Dorsolateral prefrontal cortex (tissue), 122 donors: ENCODE measurements at places on chromosomes 13 and 19.
A peak's percentile ranks its signal among the peaks of the same experiment; 100 is the strongest.

- DNase-seq, result no peak
These were observed 12.1 kb downstream of the PRR22 start for GRCh38 chr19:5772416-5772815.

GRCh38 chr19:30159636-30160035 is 212.5 kb upstream of the ZNF536 start:
- DNase-seq, result no peak

GRCh38 chr13:23766283-23766682 is 122.9 kb downstream of the MIPEP start:
- no peak for DNase-seq

GRCh38 chr19:29645911-29646310 is 19.4 kb upstream of the PLEKHF1 start:
- DNase-seq, result no peak

GRCh38 chr13:100454876-100455275 is 133.7 kb downstream of the GGACT start:
- DNase-seq, result no peak

DNA sequence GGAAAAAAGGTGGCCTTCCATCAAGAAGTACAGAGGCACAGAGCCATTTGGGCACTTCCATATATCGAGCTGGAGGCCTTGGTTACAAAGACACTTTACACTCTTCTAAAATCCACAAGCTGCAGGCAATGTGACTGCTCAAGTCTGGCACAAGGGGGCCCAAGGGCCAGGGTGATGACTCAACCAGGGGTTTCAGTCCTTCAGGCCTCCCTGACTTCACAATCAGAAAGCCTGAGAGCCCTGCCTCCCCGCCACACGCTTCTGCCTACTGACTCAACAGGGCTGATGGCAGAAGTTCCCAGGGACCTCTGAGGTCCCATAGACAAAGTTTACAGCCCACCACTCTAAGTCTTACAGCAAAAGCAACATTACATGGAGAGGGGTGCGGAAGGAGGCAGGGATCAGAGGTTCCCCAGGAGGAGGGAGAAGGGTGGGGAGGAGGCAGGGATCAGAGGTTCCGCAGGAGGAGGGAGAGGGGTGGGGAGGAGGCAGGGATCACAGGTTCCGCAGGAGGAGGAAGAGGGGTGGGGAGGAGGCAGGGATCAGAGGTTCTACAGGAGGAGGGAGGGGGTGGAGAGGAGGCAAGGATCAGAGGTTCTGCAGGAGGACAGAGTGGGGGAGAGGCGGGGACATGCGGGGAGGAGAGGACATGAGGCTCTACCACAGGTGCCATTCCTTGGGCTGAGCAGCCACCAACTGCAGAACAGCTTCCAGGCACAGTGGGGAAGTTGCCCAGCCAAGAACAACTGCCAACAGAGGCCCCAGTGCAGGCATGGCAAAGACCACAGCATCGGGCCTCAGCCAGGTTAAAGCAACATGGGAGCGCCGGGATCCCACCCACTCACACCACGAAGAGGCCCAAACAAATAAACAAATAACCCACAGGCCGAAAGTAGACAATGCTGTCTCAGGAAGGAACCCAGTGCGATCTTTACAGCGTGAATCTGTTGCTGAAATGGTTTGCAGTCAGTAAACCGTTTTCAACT is 52.0 kb downstream of the SLC7A1 start:
- DNase-seq, result no peak

DNA sequence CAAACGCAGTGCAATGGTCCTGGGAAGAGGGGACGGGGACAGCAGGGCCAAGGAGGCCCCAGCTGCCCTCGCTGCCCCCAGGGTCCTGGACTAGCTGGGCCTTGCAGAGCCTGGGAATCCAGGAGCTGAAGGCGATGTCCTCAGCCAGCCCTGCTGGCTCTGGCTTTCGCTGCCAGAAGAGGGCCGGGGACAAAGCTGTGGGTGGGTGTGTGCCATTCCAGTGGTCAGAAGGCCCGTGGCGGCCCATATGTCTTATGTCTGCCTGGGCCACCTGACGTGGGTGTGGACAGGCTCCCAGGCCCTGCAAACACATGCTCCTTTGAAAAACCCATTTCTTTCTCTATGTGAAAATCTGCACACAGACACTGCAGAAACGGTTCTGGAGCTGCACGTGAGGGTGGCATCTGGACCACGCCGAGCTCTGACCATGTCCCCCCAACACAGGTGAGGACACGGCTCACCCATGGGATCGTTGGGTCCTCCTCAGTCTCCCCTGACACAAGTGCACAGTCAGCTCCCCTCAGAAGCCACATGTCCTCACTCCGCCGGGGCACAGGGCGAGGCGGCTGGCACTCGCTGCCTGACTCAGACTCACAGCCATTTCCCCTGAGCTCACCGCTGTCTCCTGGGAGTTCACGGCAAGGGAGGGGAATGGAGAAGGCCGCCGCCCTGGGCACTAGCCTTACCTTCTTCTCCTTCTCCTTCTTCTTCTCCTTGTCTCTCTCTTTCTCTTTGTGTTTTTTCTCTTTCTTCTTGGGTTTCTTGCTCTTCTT is 16.9 kb downstream of the IZUMO4 start:
- DNase-seq, result no peak

GRCh38 chr13:109834973-109835720 is 48.8 kb upstream of the IRS2 start:
- no peak for DNase-seq

DNA sequence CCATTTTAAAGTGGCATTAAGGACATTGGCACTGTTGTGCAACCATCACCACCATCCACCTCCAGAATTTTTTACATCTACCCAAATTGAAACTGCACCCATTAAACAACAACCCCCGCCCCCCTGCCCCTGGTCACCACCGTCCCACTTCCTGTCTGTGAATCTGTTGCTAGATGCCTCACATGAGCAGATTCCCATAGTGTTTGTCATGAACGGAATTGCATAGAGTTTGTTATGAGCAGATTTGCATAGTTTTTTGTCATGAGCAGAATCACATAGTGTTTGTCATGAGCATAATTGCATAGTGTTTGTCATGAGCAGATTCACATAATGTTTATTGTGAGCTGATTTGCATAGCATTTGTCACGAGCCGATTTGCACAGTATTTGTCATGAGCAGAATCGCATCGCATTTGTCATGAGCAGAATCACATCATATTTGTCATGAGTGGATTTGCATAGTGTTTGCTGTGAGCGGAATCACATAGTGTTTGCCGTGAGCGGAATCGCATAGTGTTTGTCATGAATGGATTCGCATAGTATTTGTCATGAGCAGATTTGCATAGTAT is 54.0 kb upstream of the GTF3A start:
- no peak for DNase-seq

- DNase-seq, result no peak
These were observed 1.7 kb downstream of the CLC start for GRCh38 chr19:39736088-39736487.

DNA sequence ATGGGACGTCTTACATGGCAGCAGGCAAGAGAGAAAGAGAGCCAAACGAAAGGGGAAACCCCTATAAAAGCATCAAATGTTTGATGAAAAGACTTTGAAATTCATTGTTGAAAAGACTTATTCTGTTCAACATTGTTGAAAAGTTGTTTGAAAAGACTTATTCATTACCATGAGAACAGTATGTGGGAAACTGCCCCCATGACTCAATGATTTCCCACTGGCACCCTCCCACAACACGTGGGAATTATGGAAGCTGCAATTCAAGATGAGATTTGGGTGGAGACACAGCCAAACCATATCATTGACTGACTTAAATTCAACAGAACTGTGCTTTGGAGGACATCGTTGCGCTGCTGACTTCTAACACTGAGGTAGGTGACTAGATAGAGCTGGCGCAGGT is 48.0 kb upstream of the RCBTB2 start:
- DNase-seq, result no peak

GRCh38 chr13:109427695-109428094 is 358.7 kb downstream of the IRS2 start:
- no peak for DNase-seq

DNA sequence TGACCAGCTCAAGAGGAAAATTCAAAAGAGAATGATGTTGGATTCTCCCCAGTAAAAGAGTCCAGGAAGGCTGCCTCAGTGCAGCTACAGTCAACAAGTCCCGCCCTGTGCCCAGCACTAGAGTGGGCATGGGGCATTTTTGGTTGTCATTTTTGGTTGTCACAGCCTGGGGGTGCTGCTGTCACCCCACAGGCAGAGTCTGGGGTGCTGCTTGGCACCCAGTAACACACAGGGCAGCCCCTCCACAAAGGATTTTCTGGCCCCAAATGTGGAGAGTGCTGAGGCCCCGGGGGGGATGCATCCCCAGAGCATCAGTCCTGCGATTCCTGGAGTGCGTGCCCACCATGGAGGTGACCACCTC is 28.2 kb upstream of the TMEM255B start:
- DNase-seq, result no peak

DNA sequence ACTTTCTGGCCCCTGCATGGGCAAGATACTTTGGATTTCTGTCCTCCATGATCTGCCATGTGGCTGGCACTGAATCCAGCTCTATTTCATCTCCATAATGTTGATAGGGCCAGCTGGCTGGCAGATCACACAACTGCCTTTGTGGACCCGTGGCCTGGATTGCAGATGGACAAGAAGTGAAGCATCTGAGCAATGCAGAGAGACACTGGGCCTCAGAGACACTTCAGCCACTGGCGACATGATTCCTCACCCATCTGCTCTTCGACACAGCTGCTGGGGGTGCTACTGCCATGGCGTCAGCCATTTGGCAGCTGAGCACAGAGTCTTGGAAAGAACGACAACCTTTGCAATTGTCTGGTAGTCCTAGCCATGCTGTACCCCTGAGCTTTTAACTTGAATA is 79.5 kb upstream of the MYO16 start:
- DNase-seq, result no peak

- DNase-seq, result no peak
These were observed 59.9 kb downstream of the ABCC4 start for GRCh38 chr13:95241321-95241720.

DNA sequence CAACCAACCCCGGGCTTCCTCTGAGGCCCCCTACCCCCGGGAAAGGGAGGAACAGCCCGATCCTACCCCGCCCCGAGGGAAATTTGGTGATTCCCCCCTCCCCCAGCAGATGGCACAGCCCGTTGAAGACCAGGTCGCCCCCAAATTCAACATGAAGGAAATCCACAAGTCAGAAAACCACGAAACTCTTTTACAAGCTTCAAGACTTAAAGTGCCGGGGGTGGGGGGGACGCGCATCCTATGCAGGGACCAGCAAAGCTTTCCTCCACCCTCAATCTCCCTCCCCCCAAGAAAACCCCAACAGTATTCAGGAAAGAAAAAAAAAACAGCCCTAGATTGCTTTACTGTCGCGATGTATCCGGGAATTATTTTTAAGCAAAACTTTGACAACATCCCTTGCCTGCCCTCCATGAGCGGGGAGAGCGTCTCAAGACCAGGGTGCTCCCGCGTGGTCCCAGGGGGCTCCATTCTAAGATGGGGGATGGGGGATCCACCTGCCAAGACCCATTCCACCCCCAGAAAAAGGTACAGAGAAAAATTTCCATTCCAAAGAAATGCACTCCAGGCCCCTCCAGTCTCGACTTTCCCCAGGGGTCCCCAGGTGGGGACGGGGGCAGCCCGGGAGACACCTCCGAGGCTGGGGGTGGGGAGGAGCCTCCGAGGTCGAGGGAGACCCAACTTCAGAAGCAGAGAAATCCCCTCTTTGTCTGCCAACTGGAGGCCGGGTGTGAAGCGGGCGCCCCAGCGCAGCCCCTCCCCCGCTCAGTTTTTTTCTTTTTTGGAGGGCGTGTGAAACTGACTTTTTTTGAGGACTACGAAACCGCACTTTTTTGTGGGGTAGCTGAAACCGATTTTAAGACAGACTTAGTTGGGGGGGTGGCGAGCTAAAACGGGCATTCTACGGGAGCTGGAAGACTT is 1.5 kb downstream of the TCF3 start:
- DNase-seq, result no peak

GRCh38 chr19:49347835-49348234 is 12.6 kb downstream of the CD37 start:
- no peak for DNase-seq

GRCh38 chr19:289651-290371 is 1.4 kb downstream of the PLPP2 start:
- DNase-seq, result no peak

- DNase-seq, result no peak
These were observed 11.4 kb upstream of the STARD13 start for GRCh38 chr13:33296793-33297425.

- DNase-seq, result peak; percentile 45
These were observed 14.2 kb downstream of the CRTC1 start for GRCh38 chr19:18697680-18698079.

DNA sequence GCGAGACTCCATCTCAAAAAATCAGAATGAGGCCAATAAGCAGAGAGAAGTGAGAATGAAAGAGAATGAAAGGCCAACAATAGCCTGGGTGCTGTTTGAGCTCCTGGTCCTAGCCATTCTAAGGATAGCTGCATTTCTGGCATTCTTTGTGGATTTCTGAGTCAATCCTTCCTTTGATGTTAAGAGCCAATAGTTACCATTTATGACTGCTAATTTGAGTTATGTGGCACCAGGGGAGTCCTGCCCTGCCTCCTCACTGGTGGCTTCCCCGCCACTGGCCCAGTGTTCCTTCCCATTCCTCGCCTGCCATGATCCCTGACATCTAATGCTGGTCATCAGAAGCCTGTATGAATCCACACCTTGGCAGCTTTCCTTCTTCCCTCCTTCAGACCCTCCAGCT is 991.2 kb downstream of the UQCRFS1 start:
- no peak for DNase-seq

GRCh38 chr19:19399733-19400433 is 5.6 kb upstream of the GATAD2A start:
- DNase-seq, result no peak

DNA sequence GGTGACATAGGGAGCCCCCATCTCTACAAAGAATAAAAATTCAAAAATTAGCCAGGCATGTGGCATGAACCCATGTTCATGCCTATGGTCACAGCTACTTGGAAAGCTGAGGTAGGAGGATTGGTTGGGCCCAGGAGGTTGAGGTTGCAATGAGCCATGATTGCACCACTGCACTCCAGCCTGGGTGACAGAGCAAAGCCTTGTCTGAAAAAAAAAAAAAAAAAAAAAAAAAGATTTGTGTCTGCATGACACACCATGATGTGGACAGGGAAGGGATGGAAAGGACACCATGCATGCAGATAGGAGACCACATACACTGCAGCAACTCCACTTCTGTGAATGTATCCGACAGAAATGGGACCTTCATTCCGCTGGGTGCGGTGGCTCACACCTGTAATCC is 34.0 kb upstream of the HOMER3 start:
- DNase-seq, result no peak

DNA sequence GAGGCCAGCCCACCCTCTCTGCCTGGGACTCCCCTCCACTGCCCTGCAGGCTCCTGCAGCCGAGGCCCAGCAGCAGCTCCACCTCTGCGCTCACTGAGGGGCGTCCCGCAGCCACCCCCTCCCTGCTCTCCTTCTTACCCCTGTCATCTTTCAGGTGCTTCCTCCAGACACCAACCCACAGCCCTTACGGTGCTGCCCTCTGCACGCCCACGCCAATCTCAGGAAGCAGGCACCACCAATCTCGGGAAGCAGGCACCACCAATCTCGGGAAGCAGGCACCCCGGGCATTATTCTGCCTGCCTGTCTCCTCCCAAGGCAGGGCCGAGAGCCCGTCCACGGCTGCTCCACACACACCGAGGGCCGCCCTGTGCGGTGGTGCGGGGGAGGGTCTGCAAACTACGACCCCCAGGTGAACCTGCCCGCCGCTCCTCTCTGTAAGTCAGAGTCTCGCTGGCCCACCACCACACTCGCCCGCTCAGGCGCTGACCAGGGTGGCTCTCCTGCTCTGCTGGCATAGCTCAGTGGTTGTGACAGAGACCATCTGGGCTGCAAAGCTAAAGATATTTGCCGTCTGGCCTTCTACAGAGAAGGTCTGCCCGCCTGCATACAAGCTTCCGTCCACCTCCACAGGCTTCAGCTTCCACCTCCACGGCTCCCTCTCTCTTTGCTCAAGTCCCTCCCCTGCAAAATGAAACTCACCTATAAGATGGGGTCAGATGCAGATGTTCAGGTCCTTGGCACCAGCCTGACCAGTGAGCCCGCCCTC is 2.9 kb downstream of the LSM7 start:
- peak; percentile 66 for DNase-seq
